CD4-positive, alpha-beta T cell treated with Interleukin-15 for 4 hours (primary cell): ENCODE measurements at places on chromosomes 3 and 15.

GRCh38 chr3:155404486-155404885, 111.0 kb upstream of the STRIT1 start:
- DNase-seq, result no peak

DNA sequence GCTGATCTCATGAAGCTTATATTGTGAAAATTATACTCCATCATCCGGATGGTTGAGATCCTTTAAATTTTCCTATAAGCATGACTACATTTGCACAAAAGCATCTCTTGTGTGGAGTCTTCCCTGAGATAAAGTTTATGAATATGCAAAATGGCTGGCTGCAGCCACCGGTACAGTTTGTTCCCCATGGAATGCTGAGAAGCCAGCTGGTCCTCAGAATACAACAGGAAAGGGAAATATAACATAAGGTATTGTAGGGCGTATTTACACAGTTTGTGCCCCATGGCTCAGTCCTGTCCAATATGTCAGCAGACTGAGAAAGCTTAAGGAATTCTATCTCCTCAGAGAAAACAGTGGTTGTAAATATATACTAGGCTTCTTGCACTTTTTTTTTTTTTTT, 468.6 kb downstream of the CNTN6 start:
- no peak for DNase-seq

DNA sequence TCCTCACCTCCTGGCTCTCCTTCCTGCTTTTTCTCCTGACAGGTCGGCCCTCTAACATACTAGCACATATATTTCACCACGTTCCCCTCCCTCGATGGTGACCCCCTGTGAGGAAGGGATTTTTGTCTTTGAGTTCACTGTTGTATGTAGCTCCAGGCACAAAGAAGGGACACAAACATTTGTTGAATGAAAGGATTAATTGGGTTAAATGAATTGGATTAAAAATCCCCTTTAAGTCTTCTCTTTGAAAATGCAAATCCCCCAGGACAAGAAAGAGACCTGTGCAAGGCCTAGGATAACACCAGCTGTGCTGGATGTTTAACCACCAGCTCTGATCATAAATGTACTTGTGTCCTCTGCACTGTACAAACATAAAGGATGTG, 3.3 kb downstream of the CALML4 start:
- DNase-seq, result no peak

DNA sequence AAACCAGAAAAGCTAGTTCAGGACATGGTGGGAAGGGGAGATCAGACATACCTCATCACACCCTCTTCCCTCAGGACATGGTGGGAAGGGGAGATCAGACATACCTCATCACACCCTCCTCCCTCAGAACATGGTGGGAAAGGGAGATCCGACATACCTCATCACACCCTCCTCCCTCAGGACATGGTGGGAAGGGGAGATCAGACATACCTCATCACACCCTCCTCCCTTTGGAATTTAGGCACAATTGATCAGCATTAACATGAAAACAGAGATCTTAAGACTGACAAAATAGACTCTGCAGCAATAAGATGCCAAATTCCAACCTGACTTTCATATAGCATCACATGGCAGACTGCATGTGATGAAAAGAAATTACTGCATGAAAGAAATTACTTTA, 412.7 kb upstream of the ZNF717 start:
- DNase-seq, result no peak
